ENCODE measurements at places on chromosomes 4 and X.

DNA sequence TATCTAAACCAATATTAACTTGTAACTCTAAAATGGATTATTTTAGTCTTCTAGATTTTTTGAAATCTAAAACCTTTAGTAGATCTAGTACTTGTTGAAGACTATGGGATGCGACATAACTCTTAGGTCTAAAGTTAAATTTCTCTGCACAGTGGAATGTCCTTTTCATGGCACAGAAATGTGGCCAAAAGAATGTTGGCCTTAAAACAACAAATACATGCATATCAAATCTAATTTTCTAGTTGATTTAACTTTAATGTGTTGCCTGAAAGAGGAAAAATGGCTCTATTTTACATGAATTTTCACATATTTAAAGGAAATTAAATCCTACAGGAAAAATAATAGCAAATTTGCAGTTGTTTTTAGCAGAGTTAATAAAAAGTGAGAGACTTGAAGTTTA, 30.3 kb downstream of the NFKB1 start:
- no peak overlapping the region for H3K4me3 ChIP-seq
- H3K4me1 ChIP-seq, result no peaks in the 10 kb centered on the region
- no peak overlapping the region for H3K27ac ChIP-seq
- no peaks in the 10 kb centered on the region for H3K27me3 ChIP-seq

DNA sequence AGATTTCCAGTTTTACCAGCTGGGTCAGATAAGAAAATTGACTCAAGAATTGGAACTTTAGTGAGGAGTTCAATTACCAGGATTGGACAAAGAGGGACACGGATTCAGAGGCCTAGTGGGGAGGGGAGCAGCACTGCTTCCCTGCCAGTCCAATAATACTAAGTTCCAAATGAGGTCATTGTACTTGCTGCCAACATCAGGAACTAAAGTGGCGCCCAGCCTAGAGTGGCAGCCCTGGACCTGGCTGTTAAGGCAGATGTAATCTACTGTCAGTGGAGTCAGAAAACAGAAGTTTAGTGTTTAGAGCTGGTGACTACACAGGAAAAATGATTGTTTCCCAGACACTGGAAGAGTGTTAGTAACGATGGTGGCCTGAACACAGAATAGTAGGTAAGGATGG, 42.7 kb upstream of the RAPGEF2 start:
- no peak for DNase-seq
- no peaks in the 10 kb centered on the region for H3K4me1 ChIP-seq
- no peaks in the 10 kb centered on the region for H3K36me3 ChIP-seq

- no peaks in the 10 kb centered on the region for H3K36me3 ChIP-seq
- no peaks in the 10 kb centered on the region for H3K4me1 ChIP-seq
- no peak overlapping the region for H3K27ac ChIP-seq
- H3K4me3 ChIP-seq, result no peak overlapping the region
- H3K27me3 ChIP-seq, result no peaks in the 10 kb centered on the region
These were observed 39.6 kb upstream of the PDLIM5 start for GRCh38 chr4:94412019-94412657.

DNA sequence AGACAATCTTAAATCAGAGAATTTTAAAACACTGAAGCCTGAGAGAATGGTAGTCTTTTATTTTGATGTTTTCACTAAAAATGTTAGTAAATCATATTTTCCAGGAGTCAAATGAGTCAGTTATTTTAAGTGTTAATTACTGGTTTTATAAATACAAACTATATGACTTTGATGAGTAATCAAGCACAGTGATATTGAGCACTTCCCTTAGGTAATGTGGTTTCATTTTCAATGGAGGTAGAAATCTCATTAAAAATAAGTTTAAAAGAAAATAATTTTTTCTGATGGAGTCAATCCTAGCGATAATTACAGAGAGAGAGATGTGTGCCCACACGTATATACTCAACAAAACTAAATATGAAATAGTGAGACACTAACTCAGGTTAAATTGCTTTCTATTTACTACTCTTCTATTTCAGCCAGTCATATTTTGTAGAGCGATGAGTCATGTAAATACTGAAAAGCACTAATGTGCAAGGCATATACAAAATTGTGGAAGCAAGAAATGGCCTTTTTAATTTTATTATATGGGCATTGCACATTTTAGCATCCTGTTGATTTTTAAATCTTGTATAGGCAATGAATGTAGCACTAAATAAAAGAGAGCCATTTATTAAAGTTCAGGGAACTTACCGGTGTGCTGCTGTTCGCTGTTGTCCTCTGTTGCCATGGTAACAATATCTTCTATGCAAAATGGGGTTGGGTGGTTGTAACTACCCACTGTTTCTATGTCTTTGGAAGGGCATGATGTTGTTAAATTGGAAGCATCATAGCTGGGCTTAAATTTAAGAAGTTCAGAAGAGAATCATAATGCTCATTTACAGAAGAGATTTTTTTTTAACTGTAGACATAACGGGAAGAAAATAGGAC, 513.7 kb downstream of the TLL1 start:
- no peaks in the 10 kb centered on the region for H3K36me3 ChIP-seq
- no peak overlapping the region for H3K27ac ChIP-seq
- H3K4me3 ChIP-seq, result no peak overlapping the region
- no peaks in the 10 kb centered on the region for H3K4me1 ChIP-seq
- no peaks in the 10 kb centered on the region for H3K27me3 ChIP-seq
- DNase-seq, result no peak

- no peaks in the 10 kb centered on the region for H3K36me3 ChIP-seq
- no peak overlapping the region for H3K4me3 ChIP-seq
- DNase-seq, result no peak
- peaks cover 2% of the 10 kb centered on the region for H3K4me1 ChIP-seq
- H3K27me3 ChIP-seq, result no peaks in the 10 kb centered on the region
These were observed 48.5 kb upstream of the PRSS48 start for GRCh38 chr4:151228189-151229119.

GRCh38 chrX:130626521-130626920, 224.7 kb downstream of the RBMX2 start:
- no peaks in the 10 kb centered on the region for H3K4me1 ChIP-seq
- no peaks in the 10 kb centered on the region for H3K27me3 ChIP-seq
- no peak for DNase-seq
- no peaks in the 10 kb centered on the region for H3K36me3 ChIP-seq
- no peak overlapping the region for H3K4me3 ChIP-seq

All from Panc1 (cell line).